ENCODE measurements at places on chromosomes 16 and 17.
A peak's percentile ranks its signal among the peaks of the same experiment; 100 is the strongest.

GRCh38 chr17:57874434-57875289 is 24.8 kb upstream of the MRPS23 start:
- DNase-seq, result peak; percentile 91

GRCh38 chr16:11401161-11402050 is 56.1 kb downstream of the RMI2 start:
- DNase-seq, result no peak

DNA sequence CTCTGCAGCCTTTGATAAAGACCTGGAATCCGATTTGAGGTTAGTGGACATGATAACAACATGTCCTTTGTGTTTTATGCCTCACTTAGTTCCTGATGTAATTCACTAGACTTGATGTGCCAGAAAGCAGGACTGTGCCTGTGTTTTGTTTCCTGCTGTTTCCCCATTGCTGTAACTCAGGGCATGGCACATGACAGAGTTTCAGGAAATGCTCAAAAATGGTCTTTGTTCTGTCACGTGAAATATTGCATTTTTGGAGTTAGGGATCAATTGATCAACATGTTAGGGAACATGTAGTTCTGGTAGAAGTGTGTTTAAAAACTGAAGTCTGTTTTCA is 32.8 kb downstream of the DHX38 start:
- no peak for DNase-seq

DNA sequence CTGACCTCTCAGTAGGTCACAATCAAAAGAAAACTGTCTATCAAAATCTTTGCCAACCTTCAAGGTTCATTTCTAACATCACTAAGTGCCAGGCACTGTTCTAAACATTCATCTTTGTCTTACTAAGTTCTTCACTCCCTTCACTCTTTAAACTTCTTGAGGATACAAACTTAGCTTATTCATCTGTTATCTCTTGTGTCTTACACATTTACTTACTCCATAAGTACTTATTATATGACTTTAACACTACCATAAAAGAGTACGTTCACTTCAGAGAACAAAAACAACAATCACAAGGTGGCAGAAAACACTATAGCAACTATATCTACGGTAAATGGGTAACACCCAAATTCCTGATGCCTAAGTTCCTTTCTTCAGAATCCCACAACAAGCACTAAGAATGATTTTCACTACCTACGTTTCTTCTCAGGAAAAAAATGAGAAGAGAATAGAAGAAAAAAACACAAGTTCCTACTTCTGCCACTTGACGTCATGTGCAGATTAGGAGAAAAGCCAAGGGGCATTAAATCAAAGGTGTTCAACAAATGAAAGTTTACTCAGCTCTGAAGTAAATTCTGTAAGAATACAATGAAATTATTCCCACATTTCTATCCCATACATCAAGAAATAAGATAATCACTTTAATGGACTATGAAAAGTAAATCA is 29.2 kb downstream of the KANSL1 start:
- DNase-seq, result no peak

DNA sequence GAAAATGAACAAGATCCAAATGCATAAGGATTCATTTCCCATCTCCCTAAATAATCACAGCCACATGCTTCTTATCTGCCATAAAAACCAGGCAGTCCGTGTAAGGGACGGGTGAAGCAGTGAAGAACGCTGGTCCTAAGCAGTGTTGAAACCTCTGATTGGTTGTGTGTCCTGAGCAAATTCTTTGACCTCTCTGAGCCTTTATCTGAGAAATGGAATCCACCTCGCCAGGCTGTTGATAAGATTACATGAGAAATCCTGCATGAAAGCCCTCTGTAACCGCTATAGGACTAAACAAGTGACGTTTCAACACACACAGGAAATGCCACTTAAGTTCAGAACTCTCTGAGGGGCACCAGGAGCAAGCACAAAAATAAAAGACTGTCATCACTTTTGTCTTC is 26.8 kb downstream of the GAS7 start:
- no peak for DNase-seq

- DNase-seq, result no peak
Measured at GRCh38 chr16:1098266-1098991, 2.4 kb upstream of the C1QTNF8 start.

GRCh38 chr16:1510941-1511351 is 17.8 kb downstream of the TELO2 start:
- DNase-seq, result no peak

GRCh38 chr17:42548993-42549755 is 3.5 kb upstream of the HSD17B1 start:
- DNase-seq, result no peak

Measured in fibroblast of skin of left biceps (primary cell).